ENCODE measurements at places on chromosomes 16 and 17. TPM values are rescaled to one million over a fixed set of nuclear protein-coding genes. Genes with fewer than 3 reads are reported as not detected.

SLC25A10 gene
- 10.1 TPM for polyA plus RNA-seq

SLC5A11 gene
- polyA plus RNA-seq: not detected

ARL17A gene
- 3.3 TPM for polyA plus RNA-seq

STX1B gene
- polyA plus RNA-seq: 4.2 TPM

CDH1 gene
- polyA plus RNA-seq: 0.02 TPM

JPH3 gene
- polyA plus RNA-seq: not detected

KRT31 gene
- not detected for polyA plus RNA-seq

ALDH3A1 gene
- 0.12 TPM for polyA plus RNA-seq

FOXF1 gene
- polyA plus RNA-seq: 14.0 TPM

CACNA1G gene
- 0.09 TPM for polyA plus RNA-seq

NUTF2 gene
- 310 TPM for polyA plus RNA-seq

PLLP gene
- 0.05 TPM for polyA plus RNA-seq

ZSWIM7 gene
- polyA plus RNA-seq: 17.6 TPM

LRRC75A gene
- polyA plus RNA-seq: 1.7 TPM

KRTAP17-1 gene
- not detected for polyA plus RNA-seq

WNK4 gene
- polyA plus RNA-seq: 0.84 TPM

CCL7 gene
- polyA plus RNA-seq: 0.55 TPM

NPIPB2 gene
- polyA plus RNA-seq: 1.2 TPM

CDRT4 gene
- polyA plus RNA-seq: 0.19 TPM

NXPH3 gene
- polyA plus RNA-seq: 0.36 TPM

EME1 gene
- polyA plus RNA-seq: 2.7 TPM

ATP2C2 gene
- not detected for polyA plus RNA-seq

KRTAP2-1 gene
- not detected for polyA plus RNA-seq

CSH1 gene
- not detected for polyA plus RNA-seq

ADAM11 gene
- 0.18 TPM for polyA plus RNA-seq

CCL1 gene
- polyA plus RNA-seq: not detected

ADGRG3 gene
- polyA plus RNA-seq: not detected

ZNF174 gene
- 9.1 TPM for polyA plus RNA-seq

SAT2 gene
- polyA plus RNA-seq: 48.2 TPM

SDK2 gene
- polyA plus RNA-seq: 0.01 TPM

KRT27 gene
- polyA plus RNA-seq: not detected

C17orf78 gene
- polyA plus RNA-seq: not detected

TPSG1 gene
- not detected for polyA plus RNA-seq

SAMD14 gene
- 3.8 TPM for polyA plus RNA-seq

FOXC2 gene
- 1.5 TPM for polyA plus RNA-seq

GPS2 gene
- 65.6 TPM for polyA plus RNA-seq

PSME3 gene
- 133 TPM for polyA plus RNA-seq

SEPTIN12 gene
- not detected for polyA plus RNA-seq
